D341Med (cell line): ENCODE measurements at places on chromosomes 11 and 22.

GRCh38 chr11:95715777-95716241, 73.8 kb downstream of the FAM76B start:
- no peak for DNase-seq

DNA sequence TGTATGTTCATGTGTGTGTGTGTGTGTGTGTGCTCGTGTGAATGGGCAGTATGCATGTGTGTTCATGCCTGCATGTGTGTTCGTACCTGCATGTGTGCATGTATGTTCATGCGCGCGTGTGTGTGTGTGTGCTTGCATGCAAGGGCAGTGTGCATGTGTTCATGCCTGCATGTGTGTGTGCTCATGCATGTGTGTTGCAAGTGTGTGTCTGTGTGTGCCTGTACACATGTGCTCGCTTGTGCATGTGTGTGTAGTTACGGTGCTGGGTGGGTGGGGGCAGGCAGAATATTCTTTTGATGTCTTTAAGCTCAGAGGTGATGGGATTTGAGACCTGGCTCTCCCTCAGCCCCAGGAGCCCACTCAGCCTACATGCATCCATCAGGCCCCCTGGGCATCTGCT, 822.1 kb downstream of the BRD1 start:
- DNase-seq = no peak

DNA sequence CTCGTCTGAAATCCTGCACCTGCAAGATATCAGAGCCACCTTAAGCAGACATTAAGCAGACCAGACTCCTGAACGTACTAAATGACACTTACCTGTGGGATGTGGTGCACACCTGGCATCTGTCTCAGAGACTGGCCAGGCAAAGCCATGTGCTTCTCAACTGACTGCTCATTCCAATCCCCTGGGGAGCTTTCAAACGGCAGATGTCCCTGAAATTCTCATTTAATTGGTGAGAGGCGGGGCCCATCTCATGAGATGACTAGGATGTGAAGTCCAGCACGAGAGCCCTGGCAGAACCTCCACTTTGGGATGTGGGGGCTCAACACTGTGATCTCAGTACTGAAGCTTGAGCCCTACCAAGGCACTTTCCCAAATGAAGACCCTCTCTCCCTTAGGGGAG, 84.9 kb upstream of the HMGXB4 start:
- peak; percentile 65 for DNase-seq

DNA sequence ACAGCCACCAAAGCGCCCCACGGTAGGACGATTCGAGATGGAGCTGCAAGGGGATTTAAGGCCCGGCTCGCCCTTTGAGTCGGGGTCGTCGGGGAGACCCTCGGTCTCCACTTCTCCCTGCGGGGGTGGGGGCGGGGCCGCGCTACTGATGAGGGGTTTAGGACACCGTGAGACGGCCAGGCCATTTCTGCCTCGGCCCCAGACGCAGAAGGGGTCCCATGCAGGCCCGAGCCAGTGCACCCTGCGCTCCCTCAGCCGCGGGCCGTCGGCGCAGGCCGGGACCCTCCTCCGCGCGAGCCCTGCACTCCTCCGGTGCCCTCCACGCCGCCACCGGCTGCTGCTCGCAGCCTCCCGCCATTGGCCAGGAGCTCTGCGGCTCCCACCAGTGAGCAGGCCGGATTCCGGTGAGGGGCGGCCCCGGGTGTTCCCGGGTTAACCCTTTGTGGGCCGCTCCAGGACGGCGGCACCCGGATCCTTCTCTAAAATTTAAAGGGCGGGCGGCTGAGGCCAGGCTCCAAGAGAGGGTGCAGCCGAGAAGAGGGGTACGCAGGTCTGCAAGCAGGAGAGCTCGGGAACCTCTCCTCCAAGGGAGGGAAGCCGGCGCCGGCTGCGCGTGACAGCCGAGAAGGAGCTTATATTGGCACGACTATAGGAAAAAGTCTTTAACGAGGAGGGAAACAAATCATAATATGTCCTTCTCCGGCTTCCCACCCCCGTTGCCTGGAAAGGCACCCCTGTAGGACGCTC, 18.0 kb downstream of the CREB3L1 start:
- DNase-seq = peak; percentile 96

- DNase-seq = peak; percentile 96
Observed at GRCh38 chr11:2376751-2377451, at the start of gene CD81. CD81 (plus strand) TSS chr11:2377310; CDS start chr11:2377550, 240 bp downstream.

- DNase-seq = no peak
Observed at GRCh38 chr11:8863838-8864237, 47.2 kb upstream of the AKIP1 start.

- DNase-seq = no peak
Observed at GRCh38 chr22:47139013-47139789, 376.8 kb downstream of the TBC1D22A start.
